ENCODE measurements at places on chromosomes 7 and 10.
A peak's percentile ranks its signal among the peaks of the same experiment; 100 is the strongest.

GRCh38 chr10:74810087-74810486 is 16.3 kb upstream of the KAT6B start:
- no peak for DNase-seq

DNA sequence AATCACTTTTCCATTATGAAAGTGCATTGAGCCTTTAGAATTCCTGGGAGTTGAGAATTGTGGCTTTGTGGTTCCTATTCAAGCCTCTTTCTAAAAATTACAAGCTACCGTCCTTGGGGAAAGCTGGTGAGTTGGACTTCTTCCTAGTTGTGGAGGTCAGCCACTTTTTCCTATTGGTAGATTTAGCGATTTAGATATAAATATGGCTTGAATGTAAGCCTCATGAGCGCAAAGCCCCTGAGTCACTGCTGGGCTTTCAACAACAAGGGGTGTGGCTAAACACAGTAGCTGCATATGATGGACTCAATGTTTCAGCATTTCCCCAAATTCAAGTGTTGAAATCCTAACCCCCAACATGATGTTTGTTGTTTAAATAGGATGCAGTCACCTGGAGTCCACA is 150.0 kb upstream of the IGFBP3 start:
- no peak for DNase-seq

DNA sequence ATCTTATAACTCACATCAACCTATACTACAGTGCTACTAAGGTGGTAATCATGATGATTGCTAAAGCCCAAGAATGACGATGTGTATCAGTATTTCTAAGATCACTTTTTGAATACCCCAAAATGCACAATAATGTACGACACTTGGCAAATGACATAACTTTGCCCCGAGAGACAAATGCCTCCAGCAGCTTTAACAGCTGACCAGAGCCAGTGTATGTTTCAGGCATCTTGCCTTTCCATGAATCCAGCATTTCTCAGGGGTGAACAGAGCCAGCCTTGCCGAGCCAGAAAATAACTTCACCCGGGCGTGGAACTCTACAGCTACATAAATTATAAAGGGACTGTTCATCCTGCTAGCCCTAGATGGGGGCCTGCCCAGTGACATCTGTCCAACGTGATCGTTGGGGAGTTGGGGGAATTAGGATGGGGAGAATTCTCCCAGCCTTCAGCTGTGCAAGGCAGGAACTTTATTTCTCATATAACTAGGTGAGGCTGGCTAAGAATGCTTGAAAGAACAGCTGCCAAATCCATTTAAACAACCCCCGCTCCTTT is 1.8 kb downstream of the IGFBP3 start:
- no peak for DNase-seq

- no peak for DNase-seq
Observed at GRCh38 chr10:1665021-1665661, 72.2 kb downstream of the ADARB2 start.

DNA sequence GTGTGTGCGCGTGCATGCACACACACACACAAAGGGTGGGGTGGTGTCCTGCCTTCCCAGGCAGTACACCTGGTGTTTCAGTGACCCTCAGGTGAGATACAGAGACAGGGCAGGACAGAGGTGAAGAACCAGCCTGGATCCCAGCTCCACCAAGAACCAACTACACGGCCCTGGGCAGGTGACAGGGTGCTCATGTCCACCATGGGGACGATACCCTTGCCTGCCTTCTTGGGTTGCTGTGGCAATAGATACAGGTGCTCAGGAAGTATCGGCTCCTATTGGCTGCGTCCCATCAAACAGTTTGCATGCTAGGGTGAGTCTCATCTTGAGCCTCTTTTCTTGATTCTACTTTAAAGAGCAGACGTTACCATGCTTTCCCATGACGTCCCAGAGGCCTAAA is 33.7 kb upstream of the CXCL12 start:
- DNase-seq, result peak; percentile 19

- no peak for DNase-seq
Observed at GRCh38 chr10:94065362-94065761, 71.6 kb downstream of the PLCE1 start.
